Ammon's horn (tissue), 1 donor: ENCODE measurements at places on chromosomes 7 and 10.

DNA sequence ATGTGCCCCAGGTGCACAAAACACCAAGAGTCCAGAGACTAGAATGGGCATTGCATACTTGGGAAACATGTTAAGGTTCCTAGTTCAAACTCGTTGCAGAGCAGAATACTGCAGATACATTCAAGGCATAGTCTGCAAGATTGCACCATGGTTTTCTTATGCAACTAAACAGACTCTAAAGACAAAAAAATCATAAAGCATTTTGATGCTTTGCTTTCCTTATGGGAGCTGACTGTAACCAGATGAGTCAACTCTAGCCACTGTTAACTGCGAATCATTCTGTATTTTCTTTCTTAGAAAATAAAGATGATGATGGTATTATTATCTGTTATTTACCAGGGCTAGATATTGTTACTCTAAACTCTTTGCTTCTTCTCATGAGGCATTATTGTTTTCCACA lies 19.7 kb downstream of the TRUB1 start:
- no peak for DNase-seq

DNA sequence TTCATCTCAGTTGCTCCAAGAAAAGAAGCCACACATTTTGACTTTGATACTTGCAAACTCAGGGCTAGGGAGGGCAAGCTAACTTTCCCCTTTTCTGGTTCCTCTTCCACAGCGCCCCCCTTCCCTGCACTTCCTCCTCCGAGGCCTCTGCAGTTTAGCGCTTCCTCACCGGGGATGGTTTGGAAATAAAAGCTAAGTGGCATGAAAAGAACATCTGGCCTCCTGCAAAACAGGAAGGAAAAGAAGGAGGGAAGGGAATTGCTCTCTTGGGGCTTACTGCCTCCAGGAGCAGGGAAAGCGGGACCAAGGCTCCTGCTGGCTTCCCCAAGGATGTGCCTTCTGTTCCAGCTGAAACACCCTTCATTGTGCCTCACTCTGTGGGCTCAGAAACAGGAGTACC lies 42.3 kb downstream of the PRKCQ start:
- DNase-seq = peak; percentile 42

GRCh38 chr7:40008223-40008815 lies 58.3 kb downstream of the CDK13 start:
- DNase-seq = no peak

- DNase-seq = no peak
Observed at GRCh38 chr7:1500064-1500807, 4.0 kb downstream of the INTS1 start.

GRCh38 chr7:69739190-69739589 lies 140.9 kb downstream of the AUTS2 start:
- no peak for DNase-seq

DNA sequence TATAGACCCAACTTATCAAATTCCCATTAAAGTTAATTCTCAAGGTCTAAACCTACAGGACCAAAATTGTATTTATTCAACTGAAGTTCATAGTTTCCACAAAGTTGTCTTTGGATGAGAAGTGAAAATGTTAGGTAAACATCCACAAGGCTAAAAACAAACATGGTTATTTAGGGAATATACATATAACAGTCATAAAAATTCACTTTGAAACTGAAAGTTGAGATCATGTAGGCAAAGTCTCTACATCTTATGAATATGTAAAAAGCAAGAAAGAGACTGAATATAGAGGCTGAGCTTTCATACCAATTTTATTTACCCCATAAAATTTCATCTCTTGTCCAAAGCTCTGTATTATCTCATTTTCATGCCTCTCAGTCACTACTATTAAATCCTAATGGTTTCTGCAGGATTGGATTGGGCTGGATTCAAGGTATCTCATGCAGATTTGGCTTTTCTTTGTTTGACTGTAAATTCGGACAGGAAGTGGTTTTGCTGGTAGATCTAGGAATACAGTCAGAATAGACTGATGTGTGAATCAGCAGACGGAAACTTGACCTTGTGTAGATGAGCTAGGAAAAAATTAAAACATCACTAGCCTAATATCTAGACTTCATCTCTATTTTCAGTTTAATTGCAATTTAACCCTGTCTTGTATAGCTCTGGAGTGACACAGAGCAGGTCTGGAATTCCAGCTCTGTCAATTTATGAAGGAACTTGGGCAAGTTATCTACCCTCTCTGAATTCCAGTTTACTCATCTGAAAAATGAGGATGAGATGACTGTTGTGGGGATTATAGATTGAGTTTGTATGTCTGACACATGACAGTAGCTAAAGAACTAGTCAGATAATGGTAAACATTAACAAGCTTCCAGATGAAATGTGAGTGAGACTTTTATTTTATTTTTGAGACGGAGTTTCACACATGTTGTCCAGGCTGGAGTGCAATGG lies 27.3 kb upstream of the SKAP2 start:
- DNase-seq = no peak

DNA sequence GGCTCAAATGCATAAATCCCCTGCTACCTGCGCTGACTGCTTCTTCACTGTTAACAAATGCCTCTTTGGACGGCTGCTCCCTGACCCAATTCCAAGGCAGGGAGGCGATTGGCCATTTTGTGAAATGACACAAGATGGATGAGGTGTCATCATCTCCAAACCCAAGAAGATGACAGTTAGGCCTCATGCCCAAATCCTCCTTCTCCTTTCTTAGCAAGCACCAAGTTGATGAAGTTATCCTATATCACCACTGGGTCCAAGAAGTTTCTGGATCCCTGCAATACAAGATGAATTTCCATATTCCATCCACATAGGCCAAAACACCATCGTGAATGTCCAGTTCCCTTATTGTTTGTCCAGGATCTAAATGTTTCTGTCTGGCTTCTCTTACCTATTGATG lies 98.5 kb upstream of the RAB11FIP2 start:
- no peak for DNase-seq

DNA sequence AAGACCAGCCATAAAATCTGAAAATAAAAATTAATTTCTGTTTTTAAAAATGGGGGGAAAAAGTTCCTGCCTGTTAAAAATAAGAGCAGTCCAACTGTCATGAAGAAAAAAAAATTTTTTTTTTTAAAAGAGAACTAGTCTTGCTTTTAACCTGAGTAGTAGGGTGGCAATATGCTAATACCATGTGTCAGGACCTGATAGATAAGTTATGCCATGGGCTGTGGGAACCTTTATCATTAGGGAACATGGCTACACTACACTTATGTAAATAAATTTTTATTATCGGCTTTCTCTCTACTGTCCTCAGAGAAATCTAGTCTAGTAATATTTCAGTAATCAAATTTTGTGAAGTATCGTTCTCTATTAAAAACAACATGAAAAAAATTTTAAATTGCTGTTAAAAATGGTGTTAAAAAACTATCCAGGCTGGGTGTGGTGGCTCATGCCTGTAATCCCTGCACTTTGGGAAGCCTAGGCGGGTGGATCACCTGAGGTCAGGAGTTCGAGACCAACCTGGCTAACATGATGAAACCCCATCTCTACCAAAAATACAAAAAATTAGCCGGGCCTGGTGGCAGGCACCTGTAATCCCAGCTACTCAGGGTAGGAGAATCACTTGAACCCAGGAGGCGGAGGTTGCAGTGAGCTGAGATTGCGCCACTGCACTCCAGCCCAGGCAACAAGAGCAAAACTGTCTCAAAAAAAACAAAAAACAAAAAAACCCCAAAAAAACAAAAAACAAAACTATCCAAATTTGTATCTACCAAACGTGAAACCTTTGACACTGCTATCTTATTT lies 20.7 kb downstream of the NT5C3A start:
- no peak for DNase-seq

GRCh38 chr10:48554656-48555055 lies 50.2 kb downstream of the ARHGAP22 start:
- DNase-seq = peak; percentile 35

- no peak for DNase-seq
Observed at GRCh38 chr10:1211844-1212570, 155.8 kb downstream of the WDR37 start.

DNA sequence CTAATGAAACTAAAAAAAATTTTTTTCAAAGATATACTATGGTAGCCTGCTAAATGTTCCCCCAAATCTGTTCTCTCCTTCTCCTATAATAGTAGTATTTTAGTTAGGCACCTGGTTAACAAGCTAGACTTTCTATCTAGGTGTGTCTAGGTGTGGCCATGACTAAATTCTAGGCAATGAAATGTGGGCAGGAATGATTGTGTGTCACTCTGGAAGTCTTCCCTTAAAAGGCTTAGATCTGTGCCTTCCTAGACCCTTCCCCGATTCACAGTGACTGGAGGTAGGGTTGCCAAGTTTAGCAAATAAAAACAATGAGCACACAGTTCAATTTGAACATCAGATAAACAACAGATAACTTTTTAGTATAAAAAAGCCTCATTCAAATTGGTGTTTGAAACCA lies 8.3 kb upstream of the ARHGAP21 start:
- DNase-seq = no peak

DNA sequence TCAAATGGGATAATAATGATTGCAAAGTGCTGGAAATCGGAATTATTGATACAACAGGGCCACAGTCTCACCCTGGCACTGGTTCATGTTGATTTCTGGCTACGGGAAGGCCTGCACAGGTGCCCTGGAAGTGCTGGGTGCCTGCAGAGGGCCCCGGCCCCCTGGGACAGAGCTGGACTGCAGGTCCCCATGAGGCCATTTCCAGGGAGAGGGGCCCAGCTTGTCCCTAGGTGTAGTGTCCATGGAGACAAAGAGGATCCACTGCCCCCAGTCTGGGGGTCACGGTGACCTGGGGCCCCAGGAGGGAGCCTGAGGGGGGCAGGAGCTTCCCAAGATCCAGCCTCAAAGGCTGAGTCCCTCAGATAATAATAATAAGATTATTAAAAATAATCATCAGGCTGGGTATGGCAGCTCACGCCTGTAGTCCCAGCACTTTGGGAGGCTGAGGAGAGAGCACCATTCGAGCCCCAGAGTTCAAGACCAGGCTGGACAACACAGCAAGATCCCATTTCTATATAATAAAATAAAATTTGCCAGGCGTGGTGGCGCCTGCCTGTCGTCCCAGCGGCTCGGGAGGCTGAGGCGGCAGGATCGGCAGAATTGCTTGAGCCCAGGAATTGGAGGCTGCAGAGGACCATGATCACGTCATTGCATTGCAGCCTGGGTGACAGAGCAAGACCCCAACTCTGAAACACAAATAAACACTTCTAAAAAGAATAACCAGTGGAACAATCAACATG lies 98.1 kb downstream of the MICALL2 start:
- DNase-seq = no peak

GRCh38 chr10:119209736-119210355 lies 2.5 kb downstream of the GRK5 start:
- DNase-seq = no peak

- no peak for DNase-seq
Observed at GRCh38 chr10:58791137-58791536, 278.5 kb downstream of the BICC1 start.

DNA sequence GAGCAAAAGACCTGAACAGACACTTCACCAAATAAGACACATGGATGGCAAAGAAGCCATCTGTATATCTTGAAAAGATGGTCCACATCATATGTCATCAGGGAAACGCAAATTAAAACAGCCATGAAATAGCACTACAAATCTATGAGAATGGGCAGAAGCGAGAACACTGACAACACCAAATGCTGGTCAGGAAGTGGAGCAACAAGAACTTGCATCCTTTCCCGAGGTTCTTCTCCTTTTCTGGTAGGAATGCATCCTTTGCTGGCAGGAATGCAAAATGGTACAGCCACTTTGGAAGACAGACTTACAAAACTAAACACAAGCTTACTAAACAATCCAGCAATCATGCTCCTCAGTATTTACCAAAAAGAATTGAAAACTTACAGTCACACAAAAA lies 60.0 kb downstream of the PIK3AP1 start:
- peak; percentile 20 for DNase-seq

GRCh38 chr7:129009437-129009836 lies 45.5 kb downstream of the TNPO3 start:
- DNase-seq = no peak

DNA sequence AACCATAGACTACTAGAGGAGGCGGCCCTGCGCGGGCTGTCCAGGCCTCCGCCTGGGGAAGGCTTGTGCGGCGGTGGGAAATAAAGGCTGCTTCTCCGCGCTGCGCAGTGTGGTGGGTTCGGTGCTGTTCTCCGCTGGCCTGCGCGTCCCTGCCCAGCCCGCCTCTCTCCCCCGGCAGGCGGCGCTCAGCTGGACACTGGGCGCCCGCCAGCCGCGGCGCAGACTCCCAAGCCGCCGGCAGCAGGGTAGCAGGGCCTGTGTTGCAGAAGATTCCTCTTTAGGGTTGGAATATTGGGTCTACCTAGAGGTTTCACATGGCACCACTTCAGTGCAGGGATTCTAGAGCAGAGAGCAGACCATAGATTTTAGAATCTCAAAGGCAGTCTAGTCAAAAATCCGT lies 66.1 kb upstream of the ZPBP start:
- DNase-seq = no peak

GRCh38 chr10:89086801-89087521 lies 96.4 kb downstream of the FAS start:
- peak; percentile 29 for DNase-seq

- DNase-seq = no peak
Observed at GRCh38 chr10:70622541-70622940, 20.0 kb upstream of the PRF1 start.

GRCh38 chr7:18226598-18226997 lies 199.0 kb upstream of the PRPS1L1 start:
- no peak for DNase-seq

DNA sequence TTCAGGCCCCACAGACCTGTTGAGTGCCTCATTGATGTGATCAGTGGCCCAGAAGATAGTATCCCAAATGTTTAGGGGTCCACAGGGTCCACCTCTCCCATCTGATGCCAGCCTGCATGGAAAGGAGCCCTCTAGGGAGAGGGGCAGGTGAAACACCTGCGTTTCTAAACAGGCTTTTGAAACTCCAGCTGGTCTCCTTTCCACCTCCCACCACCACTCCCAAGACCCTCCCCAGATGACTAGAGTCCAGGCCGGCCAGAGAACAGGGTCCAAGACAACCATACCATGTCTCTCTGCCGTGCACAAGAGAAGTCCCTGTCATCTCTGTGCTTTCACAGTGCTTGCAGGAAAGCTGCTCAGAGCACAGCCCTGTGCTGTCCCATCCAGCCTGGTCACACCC lies 105.0 kb upstream of the NANOS1 start:
- no peak for DNase-seq

GRCh38 chr7:94431176-94431575 lies 36.5 kb downstream of the COL1A2 start:
- no peak for DNase-seq

DNA sequence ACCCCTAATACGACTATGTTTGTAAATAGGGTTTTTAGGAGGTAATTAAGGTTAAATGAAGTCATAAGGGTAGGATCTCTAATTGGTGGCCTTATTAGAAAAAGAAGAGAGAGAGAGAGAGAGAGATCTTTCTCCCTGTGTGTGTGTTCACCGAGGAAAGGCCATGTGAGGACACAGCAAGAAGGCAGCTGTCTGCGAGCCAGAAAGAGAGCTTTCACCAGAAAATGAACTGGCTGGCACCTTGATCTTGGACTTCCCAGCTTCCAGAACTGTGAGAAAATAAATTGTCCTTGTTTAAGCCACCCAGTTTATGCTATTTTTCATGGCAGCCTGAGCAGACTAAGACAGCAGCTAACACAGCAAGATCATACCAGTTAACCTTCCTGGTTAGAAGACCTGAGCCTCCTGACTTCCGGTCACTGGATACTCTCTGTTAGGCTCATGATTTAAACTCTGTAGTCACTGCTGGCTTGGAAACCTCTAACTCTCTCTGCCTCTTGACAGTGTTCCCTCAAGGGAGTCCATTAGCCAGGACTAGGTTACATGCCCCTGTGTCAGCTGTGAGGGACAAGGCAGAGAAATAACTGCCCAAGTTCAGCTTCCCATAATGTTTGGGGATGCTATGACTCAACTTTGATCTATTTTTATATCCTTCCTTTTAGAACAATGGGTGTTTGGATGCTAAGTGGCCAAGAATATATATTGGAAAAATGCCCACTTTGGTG lies 102.3 kb downstream of the DYNC1I1 start:
- DNase-seq = no peak

GRCh38 chr10:10462151-10462941 lies 555.3 kb upstream of the CELF2 start:
- DNase-seq = no peak
